ENCODE measurements at places on chromosomes 16 and 17.

GRCh38 chr16:11735787-11736186 lies 6.9 kb downstream of the TXNDC11 start:
- no peak overlapping the region for H3K4me3 ChIP-seq
- no peak overlapping the region for H3K27ac ChIP-seq
- H3K36me3 ChIP-seq, result peaks cover 57% of the 10 kb centered on the region
- no peaks in the 10 kb centered on the region for H3K27me3 ChIP-seq

DNA sequence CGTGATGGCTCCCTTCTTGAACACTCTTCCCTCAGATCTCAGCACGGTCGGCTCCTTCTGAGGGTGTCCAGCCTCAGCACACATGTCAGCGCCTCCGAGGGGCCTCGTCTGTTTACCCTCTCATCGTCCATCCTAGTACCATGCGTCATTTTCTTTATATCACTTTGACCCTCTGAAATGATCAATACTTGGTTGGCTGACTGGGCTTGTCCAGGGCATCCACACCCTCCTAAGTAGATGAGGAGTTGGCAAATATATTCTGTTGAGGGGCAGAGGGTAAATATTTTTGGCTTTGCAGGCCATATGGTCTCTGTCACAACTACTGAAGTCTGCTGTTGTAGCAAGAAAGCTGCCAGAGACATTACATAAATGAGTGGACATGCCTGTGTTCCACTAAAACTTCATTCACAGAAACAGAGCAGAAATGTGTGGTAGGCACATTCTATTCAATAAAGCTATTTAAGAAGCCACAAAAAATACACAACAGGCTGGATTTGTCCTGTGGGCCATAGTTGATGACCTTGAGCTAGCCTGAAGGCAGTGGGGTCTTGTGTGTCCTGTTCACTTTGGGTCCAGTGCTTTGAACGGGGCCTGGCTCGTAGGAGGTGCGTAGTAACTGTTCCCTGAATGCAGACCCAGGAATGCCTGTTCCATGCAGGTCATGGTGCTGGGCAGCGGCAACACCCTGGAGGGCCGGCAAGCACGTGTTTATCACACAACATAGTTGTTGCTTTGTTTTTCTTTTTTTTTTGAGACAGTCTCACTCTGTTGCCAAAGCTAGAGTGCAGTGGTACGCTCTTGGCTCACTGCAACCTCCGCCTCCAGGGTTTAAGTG lies 185.8 kb downstream of the SNX29 start:
- no peak overlapping the region for H3K27ac ChIP-seq
- DNase-seq, result no peak
- no peaks in the 10 kb centered on the region for H3K4me1 ChIP-seq

DNA sequence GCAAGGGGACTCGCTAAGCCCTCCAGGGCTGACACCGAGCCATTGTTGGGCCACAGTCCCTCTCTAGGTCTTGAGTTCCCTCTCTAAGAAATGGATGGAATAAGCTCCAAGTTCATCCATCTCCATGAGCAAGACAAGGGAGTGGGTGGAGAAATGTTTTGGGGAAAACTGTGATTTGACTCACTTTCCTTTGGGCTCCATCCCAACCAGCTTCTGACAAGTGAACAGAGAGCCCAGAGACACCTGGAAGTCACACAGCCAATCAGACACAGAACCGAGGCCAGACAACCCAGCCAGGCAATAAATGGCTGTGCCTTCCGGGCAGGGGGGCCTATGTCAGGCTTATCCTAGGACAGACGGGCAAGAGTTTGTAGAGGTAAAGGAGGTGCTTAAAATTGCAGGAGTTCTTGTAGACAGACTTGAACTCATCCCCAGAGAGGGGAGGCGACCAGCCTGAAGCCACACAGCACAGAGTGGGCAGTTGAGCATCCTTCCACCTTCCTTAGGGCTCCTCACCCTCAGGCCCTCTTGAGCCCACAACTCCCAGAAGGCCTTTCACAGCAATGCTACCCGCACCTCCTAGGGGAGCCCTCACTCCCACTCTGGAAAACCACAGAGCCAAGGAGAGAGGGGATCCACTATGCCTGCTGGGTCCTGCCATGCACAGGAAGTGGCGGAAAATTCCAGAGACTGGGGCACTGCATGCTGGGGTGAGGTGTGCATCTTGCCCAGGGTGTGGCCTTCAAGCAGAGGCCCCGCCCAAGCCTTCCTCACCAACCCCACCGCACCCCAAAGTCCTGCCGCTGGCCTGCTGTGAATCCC lies 9.5 kb upstream of the FAM83G start:
- H3K36me3 ChIP-seq, result no peaks in the 10 kb centered on the region
- peaks cover 5% of the 10 kb centered on the region for H3K27me3 ChIP-seq
- DNase-seq, result no peak
- no peak overlapping the region for H3K27ac ChIP-seq
- no peak overlapping the region for H3K4me3 ChIP-seq

DNA sequence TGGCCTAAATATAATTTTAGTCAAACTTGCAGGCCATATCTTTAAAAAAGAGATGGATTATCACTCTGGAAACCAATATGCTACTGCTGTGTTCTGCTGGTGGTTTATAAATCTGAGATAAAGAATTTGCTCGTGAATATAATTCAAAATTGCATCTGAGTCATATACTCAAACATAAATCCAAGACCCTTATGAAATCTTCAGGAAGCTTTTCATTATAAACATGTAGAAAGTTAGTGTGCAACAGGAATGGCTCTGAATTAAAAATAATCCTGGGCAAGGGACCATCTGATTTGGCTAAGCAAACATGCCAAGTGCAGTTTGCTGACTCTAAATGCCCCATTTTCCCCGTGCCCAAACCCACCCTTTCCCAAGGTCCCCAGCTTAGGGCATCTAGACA lies 57.3 kb downstream of the TEX2 start:
- H3K36me3 ChIP-seq, result no peaks in the 10 kb centered on the region
- H3K4me3 ChIP-seq, result no peak overlapping the region
- H3K27me3 ChIP-seq, result no peaks in the 10 kb centered on the region
- no peak overlapping the region for H3K27ac ChIP-seq

GRCh38 chr16:11994143-11995119 lies 17.9 kb downstream of the SNX29 start:
- H3K4me1 ChIP-seq, result peaks cover 19% of the 10 kb centered on the region
- no peaks in the 10 kb centered on the region for H3K27me3 ChIP-seq
- no peaks in the 10 kb centered on the region for H3K36me3 ChIP-seq
- no peak overlapping the region for H3K4me3 ChIP-seq

DNA sequence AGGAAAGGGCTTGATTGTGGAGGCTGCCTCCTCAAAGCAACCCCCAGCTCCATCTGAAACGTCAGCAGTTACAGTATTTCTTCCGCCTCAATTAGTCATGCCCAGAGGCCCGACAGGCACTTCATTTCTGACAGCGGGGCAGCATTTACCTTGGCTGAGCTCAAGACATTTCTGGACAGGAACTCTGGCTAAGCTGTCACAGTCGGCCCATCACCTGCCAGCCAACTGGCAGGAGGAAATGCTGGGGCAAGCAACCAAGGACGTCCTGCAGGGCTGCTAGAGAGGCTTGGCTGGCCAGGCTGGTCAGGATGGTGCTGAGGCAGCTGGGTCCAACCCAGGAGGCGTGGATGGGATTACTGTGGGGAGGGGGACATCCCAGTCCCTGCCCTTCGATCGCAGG lies 27.8 kb downstream of the PLXDC1 start:
- no peak for DNase-seq
- no peaks in the 10 kb centered on the region for H3K36me3 ChIP-seq
- no peaks in the 10 kb centered on the region for H3K27me3 ChIP-seq
- H3K27ac ChIP-seq, result no peak overlapping the region

DNA sequence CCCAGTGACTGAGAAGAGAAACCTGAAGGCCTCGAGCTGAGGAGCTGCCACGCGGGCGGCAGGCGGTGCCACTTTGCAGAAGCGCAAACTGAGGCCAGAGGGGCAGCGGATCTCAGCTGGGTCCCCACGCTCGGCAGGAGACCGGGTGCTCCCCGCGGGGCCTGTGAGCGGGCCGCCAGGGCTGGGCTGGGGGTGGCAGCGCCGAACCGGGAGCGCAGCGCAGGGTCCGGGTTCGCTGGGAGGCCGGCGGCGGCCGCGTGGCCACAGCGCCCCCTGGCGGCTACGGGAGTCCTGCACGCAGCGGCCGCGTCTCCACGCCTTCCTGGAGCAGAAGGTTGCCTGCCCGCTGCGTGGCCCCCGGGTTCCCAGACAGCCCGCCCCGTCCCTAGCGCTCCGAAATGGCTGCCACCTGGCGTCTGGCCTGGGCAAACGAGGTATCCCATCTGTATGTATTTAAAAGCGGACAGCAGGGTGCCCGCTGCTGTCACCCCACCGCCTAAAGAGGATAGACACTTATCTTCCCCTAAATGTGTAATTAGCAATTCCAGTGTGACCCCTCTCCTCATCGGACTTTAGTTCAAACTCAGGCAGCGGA lies 96.1 kb upstream of the CDH5 start:
- peak overlapping the region; percentile 31 for H3K4me3 ChIP-seq
- H3K27me3 ChIP-seq, result no peaks in the 10 kb centered on the region
- DNase-seq, result no peak
- H3K4me1 ChIP-seq, result peaks cover 53% of the 10 kb centered on the region
- H3K27ac ChIP-seq, result no peak overlapping the region

GRCh38 chr17:14294876-14295275 lies 6.0 kb upstream of the HS3ST3B1 start:
- no peak for DNase-seq
- H3K4me3 ChIP-seq, result no peak overlapping the region
- no peaks in the 10 kb centered on the region for H3K36me3 ChIP-seq
- no peak overlapping the region for H3K27ac ChIP-seq
- peaks cover 31% of the 10 kb centered on the region for H3K4me1 ChIP-seq
- H3K27me3 ChIP-seq, result peaks cover 91% of the 10 kb centered on the region
